ENCODE measurements at places on chromosomes 2 and 18. TPM values are rescaled to one million over a fixed set of nuclear protein-coding genes. Genes with fewer than 3 reads are reported as not detected.

Gene ONECUT2
- not detected for total RNA-seq

Gene ARHGAP28
- 1.1 TPM for total RNA-seq

Gene CPS1
- 0.22 TPM for total RNA-seq

Gene PSMA8
- total RNA-seq, result not detected

Gene SLC11A1
- total RNA-seq, result 0.09 TPM

Gene CDH20
- total RNA-seq, result 0.11 TPM

Gene EFHD1
- not detected for total RNA-seq

Gene RUFY4
- not detected for total RNA-seq

Gene TNFAIP6
- total RNA-seq, result not detected

Gene NCKAP5
- total RNA-seq, result 0.09 TPM

Gene PROKR1
- not detected for total RNA-seq

Gene TUBA4B
- total RNA-seq, result not detected

Gene ALLC
- total RNA-seq, result not detected

Gene MDH1B
- 0.11 TPM for total RNA-seq

Gene LRRC30
- total RNA-seq, result not detected

Gene ACVR1C
- total RNA-seq, result not detected

Gene ELOA2
- not detected for total RNA-seq

Gene KIF1A
- total RNA-seq, result under 0.01 TPM

Gene CHST9
- total RNA-seq, result under 0.01 TPM

Gene BOLL
- total RNA-seq, result not detected

Gene ZAP70
- 0.34 TPM for total RNA-seq

Gene VIT
- under 0.01 TPM for total RNA-seq

Gene AQP4
- not detected for total RNA-seq

Gene TFCP2L1
- total RNA-seq, result not detected

Gene ANKRD30B
- under 0.01 TPM for total RNA-seq

Gene NDC80
- total RNA-seq, result 3.8 TPM

Gene LYG2
- total RNA-seq, result not detected

Gene ERMN
- not detected for total RNA-seq

Gene GDF7
- 2.7 TPM for total RNA-seq

Gene TEKT4
- not detected for total RNA-seq

Gene DYSF
- 34.2 TPM for total RNA-seq

Gene GPR45
- total RNA-seq, result not detected

Gene SLC19A3
- not detected for total RNA-seq

Gene ATRAID
- 107 TPM for total RNA-seq

Gene DPP4
- 212 TPM for total RNA-seq

Gene GALNT3
- 0.11 TPM for total RNA-seq

Gene KDM3A
- total RNA-seq, result 43.5 TPM

Gene ANO7
- 1.2 TPM for total RNA-seq

Gene BOK
- 23.8 TPM for total RNA-seq

Gene KIF5C
- total RNA-seq, result 0.09 TPM

Gene NXPH2
- total RNA-seq, result not detected

Gene FOXD4L1
- not detected for total RNA-seq

Gene KCNK3
- under 0.01 TPM for total RNA-seq

Gene CYS1
- total RNA-seq, result under 0.01 TPM

Gene ZDBF2
- 12.4 TPM for total RNA-seq

Gene MCEE
- 19.8 TPM for total RNA-seq

Gene MARCO
- total RNA-seq, result not detected

Gene FOXI3
- not detected for total RNA-seq

Gene SULT1C2
- under 0.01 TPM for total RNA-seq

Gene DPP10
- under 0.01 TPM for total RNA-seq

Gene TCF7L1
- 5.2 TPM for total RNA-seq

Gene GAREM1
- total RNA-seq, result 0.17 TPM

Gene KCNG2
- total RNA-seq, result 0.43 TPM

Gene GTF3C2
- total RNA-seq, result 22.3 TPM

Gene COX5B
- total RNA-seq, result 409 TPM

Gene RFTN2
- total RNA-seq, result 14.0 TPM

Gene PECR
- 12.6 TPM for total RNA-seq

Gene SLC5A7
- total RNA-seq, result not detected

Gene CD226
- total RNA-seq, result 1.5 TPM

Measured in dermis lymphatic vessel endothelial cell (primary cell).